Vagina (tissue), 2 donors: ENCODE measurements at places on chromosomes 4 and X.

- no peak for DNase-seq
- H3K36me3 ChIP-seq: no peaks in the 10 kb centered on the region
- peak overlapping the region; percentile 87 for H3K4me3 ChIP-seq
- peak overlapping the region; percentile 91 for H3K27ac ChIP-seq
- H3K27me3 ChIP-seq: no peaks in the 10 kb centered on the region
- H3K4me1 ChIP-seq: peaks cover 19% of the 10 kb centered on the region
Measured at GRCh38 chr4:80201252-80202151, 4.2 kb downstream of the PRDM8 start.

DNA sequence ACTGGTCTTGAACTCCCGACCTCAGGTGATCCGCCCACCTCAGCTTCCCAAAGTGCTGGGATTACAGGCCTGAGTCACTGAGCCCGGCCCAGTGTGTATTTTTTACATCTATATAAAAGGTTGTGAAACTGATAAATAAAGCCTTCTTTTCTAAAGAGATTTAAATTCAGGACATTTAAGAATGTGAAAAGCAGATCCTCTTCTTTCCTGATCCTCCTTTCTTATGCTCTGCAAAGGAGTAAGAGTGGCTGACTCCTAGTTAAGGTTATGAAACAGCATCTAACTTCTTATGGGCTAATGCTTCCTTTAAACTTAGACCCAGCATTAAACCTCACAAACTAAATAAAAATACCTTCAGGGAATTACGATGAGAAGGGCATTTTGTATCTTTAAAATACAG lies 197.7 kb upstream of the MAB21L2 start:
- H3K4me1 ChIP-seq: peaks cover 8% of the 10 kb centered on the region
- DNase-seq: no peak
- no peaks in the 10 kb centered on the region for H3K27me3 ChIP-seq
- H3K4me3 ChIP-seq: no peak overlapping the region
- no peak overlapping the region for H3K27ac ChIP-seq

DNA sequence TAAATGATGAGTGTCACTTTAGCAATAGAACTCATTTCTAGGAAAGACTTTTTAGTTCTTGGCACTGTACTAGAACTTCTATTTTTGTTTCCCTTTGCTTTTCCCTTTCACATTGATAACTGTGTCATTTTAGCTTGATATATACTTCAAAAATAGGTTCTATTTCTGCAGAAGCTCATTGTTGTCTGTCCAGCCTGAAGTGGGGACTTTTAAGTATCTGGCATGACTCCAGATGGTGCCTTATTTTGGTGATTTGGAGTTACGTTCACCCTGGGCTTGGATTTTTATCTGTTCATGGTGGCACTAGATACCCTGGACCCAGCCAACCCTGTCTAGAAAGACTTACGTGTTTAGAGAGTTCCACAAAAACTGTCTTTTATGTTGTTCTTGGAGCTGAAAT lies 3.4 kb downstream of the ABHD18 start:
- peaks cover 9% of the 10 kb centered on the region for H3K4me1 ChIP-seq
- H3K36me3 ChIP-seq: no peaks in the 10 kb centered on the region
- H3K27ac ChIP-seq: no peak overlapping the region
- DNase-seq: no peak

- H3K27ac ChIP-seq: no peak overlapping the region
- H3K4me1 ChIP-seq: no peaks in the 10 kb centered on the region
- H3K4me3 ChIP-seq: no peak overlapping the region
- H3K36me3 ChIP-seq: no peaks in the 10 kb centered on the region
- DNase-seq: no peak
- no peaks in the 10 kb centered on the region for H3K27me3 ChIP-seq
Measured at GRCh38 chrX:19094654-19095053, 27.6 kb downstream of the ADGRG2 start.
